ENCODE measurements at places on chromosomes 7 and 10.

GRCh38 chr10:10644008-10644646 is 373.5 kb upstream of the CELF2 start:
- DNase-seq: peak; percentile 56

DNA sequence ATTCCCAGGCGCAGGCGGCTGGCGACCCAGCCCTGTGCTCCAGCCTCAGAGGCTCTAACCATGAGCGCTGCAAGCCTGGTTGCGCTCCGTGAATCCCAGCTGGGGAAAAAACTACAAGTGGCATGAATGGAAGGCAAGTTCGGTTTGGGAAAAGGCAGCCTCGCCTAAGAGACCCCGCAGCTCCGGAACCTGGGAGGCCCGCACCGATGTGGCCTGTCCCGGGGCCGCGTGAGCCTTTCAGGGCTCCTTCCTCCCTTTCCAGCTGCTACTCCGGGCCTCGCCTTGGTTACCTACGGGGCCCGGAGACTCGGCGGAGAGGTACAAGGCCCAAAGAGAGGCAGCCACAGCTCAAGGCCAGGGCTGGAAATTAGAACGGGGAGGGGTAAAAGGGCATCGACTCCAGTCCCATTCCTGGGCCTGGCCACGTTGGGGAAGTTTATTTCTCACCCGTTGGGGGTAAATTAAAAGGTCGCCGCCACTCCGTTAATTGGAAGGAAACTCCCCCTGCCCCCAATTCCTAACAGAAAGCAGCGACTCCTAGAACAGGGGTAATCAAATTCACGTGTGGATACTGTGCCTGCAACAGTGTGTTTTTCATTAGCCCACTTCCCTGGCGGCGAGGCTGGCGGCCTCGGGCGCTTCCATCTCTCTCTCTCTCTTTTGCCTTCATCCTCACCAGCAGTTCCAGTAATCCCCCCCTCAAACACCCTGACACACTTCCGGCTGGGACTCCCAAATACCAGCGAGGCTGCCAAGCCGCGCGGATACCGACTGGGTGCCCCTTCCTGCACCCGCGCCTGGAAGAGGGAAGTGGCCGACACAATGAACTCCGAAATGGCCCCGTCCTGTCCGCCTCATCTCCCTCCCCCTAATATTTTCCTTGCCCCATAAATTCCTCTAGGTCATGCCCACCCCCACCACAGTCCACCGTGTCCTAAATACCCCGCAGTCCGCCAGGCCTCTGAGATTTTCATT is 1.5 kb upstream of the HOXA9 start:
- DNase-seq: no peak

GRCh38 chr10:117934477-117934876 is 112.3 kb downstream of the RAB11FIP2 start:
- no peak for DNase-seq

- DNase-seq: no peak
These were observed 29.0 kb downstream of the CUBN start for GRCh38 chr10:17100586-17100985.

GRCh38 chr7:84372155-84372621 is 177.6 kb upstream of the SEMA3A start:
- peak; percentile 95 for DNase-seq

DNA sequence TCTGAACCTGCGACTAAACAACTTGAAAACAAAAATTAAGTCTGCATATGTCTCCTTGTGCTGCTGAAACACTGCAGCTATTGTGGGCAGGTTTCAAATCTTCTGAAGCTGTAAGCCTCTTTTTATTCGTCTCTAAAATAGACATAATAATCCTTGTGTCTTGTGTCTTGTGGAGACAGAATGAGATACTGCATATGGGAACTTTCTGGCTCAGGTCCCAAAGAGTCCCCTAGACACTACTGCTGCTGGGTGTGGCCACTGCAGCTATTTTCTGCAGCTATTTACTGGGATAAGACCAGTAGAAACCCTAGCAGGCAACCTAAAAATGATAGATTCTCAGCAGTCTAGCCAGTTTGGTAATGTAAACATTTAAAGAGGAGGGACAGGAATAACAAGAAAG is 252.0 kb downstream of the ELMO1 start:
- DNase-seq: no peak

GRCh38 chr7:36185092-36185491 is 32.0 kb downstream of the EEPD1 start:
- no peak for DNase-seq

DNA sequence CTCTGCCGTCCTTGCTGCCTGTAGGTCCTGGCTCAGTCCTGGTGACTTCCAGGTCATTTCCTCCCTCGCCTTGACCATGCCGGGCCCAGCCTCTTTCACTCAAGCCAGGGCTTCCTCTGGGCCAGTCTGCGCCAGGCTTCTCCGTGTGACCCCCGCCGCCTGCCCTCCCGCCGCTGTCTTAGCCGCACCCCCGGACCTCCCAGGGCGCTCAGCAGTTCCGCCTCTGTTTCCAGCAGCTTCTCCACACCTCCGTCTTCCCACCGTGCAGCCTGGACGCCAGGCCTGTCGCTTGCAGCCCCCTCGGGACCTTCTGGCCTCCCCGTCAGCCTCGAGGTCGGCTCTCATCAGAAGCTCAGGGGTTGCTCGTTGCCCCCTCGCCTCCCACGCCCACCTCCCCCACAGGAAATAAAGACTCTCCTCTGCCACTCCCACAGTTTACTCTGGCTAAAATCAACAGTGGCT is 123.0 kb upstream of the FZD8 start:
- no peak for DNase-seq

DNA sequence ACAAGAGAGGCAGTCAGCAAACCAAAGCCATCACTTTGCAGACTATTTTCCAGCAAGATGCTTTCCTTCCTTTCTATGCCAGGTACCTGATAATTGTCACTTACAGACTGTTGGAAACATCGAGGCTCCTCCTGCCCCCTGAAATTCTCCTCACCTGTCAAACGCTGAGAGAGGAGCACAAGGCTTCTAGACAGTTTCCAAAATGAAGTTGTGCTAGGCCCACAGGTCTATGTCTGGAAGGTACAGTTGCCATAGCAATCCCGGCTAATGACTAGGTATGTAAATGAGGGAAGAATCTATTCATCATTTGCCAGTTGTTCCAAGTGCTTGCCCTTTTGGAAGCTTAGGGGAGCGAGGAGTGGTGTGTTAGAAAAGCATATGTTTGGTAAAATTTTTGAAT is 334.4 kb downstream of the CALN1 start:
- DNase-seq: no peak

GRCh38 chr7:25118048-25118753 is 6.9 kb downstream of the CYCS start:
- no peak for DNase-seq

GRCh38 chr10:129877773-129878371 is 86.2 kb downstream of the EBF3 start:
- no peak for DNase-seq

DNA sequence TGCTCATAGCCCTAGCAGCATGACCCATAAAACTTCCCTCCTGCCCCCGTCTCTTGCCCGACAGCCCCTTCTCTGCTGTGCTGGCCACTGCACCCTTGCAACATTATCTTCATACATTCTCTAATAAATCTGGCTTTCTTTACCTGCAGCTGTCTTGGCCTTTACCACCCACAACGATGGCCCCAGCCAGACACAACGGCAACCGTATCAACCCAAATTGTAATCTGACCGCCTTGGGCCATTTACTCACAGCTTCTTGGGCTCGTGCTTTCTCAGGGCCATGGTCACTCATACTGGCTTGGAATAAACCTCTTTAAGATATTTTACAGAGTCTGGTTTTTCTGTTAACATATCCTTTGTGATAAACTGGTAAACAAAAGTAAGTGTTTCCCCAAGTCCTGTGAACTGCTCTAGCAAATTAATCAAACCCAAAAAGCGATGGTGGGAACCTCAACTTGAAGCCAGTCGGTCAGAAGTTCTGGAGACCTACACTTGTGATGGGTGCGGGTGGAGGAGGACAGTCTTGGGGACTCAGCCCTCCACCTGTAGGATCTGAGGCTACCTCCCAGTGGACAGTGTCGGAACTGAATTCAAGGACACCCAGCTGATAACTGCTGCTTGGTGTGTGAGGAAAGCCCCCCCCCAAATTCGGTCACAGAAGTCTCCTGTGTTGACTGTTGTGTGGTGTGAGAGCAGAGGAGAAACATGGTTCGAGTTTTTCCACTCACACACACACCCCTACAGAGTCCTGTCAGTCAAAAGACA is 87.6 kb upstream of the ATP6V0A4 start:
- DNase-seq: no peak

- no peak for DNase-seq
These were observed 13.8 kb downstream of the HSPA12A start for GRCh38 chr10:116728526-116729096.

Data from astrocyte of the spinal cord (primary cell).